Stimulated activated CD4-positive, alpha-beta T cell treated with anti-CD3 and anti-CD28 coated beads, Interleukin-12 subunit alpha, Interleukin-12 subunit beta, amount 100 ng/mL, for 48 hours (primary cell): ENCODE measurements at places on chromosomes 6 and 20.

GRCh38 chr20:56417911-56418310 lies 5.9 kb downstream of the CASS4 start:
- DNase-seq, result no peak

GRCh38 chr6:56539527-56540105 lies 103.1 kb downstream of the DST start:
- DNase-seq, result no peak

DNA sequence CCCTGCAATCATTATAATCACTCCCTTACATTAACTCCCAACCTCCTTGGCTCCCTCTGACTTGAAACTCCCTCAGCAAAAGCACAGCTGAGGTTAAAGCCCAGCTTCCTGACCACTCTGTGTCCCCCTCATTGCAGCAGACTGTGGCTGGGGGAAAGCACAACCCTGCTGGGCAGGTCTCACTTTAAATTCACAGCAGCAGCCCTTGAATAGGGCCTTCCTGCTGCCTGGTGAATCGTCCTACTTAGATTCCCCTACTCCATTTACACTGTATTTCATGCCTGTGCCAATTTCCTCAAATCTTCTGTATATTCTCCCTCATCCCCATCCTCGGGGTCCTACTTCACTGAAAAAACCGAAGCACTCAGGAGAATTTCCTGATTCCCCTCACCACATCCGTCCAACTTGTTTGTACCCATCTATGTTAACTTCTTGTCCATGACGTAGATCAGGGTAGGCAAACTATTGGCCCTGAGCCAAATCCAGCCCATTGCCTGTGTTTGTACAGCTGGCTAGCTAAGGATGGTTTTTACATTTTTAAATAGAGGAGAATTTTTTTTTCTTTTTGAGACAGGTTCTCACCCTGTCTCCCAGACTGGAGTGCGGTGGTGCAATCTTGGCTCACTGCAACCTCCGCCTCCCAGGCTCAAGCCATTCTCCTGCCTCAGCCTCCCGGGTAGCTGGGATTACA lies 31.5 kb upstream of the GCM1 start:
- DNase-seq, result no peak

DNA sequence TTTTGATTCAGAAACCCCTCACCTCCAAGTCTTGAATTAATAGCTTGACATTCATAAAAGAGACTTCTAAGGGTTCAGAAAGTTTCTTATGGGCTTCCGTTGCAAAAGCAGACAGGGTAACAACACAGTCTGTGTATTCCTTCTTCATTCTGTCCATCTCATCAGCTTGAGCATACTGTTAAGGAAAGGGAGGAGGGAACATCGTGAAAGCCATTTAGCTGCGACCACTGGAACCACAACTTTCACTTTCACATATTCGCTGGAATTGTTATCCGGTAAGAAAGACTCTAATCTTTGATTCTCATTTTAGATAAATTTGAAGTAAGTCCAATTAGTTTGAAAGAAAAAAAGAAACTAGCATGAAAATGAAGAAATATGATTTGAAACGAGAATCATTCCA lies 174.4 kb downstream of the SYNE1 start:
- DNase-seq, result no peak

- no peak for DNase-seq
Measured at GRCh38 chr20:6480328-6481200, 286.9 kb upstream of the BMP2 start.

GRCh38 chr6:33425668-33426577 lies 6.1 kb downstream of the SYNGAP1 start:
- peak; percentile 87 for DNase-seq

- DNase-seq, result no peak
Measured at GRCh38 chr6:56278171-56278591, 30.8 kb upstream of the COL21A1 start.

DNA sequence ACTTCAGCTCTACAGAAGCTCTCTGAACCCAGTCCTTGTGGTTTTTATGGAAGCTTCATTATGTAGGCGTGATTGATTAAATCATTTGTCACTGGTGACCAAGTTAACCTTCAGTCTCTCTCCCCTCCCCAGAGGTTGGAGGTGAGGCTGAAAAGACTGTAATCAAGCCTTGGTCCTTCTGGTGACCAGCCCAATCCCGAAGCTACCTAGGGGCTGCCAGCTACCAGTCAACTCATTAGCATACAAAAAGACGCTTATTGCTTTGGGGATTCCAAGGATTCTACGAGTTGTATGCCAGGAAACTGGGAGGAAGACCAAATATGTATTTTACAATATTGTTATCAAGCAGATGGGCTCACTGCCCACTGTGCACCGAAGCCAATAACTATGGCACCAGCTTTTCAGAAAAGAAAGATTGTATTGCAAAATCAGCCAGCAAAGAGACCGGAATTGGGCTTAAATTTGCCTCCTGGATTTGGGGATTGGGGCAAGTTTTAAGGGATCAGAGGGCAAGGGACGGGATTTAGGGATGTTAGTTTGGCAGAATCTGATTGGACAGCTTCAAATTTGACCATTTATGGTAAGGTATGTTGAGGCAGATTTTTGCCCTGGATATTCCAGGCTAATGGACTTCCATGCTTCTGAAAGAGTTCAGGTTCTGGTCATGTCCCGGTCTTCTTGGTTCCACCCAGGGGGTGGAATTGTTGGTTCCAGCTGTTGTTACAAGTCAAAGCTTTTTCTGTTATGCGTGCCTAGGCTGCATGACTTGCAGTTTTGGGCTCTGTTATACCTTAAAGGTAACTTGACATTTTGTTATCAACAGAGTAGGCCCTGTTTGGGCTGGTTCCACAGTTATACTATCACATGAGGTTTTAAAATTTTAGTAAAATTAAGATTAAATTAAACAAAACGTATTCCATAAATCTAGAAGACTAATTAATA lies 167.4 kb downstream of the COL9A1 start:
- no peak for DNase-seq

DNA sequence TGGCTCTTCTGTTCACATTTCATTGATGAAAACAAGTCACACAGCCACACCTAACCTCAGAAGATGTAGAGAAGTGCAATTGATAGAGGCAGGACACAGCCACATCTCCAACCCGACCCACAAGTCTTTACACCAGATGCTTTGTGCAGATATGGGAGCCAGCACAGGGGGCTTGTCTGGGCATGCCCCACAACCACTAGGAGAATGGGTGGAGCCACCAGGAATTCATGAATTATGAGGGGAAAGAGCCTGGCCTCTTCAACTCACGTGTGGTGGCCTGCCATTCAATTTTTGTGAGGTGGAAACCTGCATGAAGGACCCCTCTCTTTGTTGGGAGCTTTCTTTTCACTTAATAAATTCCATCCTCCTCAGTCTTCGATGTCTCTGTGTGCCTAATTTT lies 79.1 kb downstream of the OGFRL1 start:
- DNase-seq, result no peak

GRCh38 chr6:98463038-98464000 lies 371.1 kb upstream of the POU3F2 start:
- no peak for DNase-seq

DNA sequence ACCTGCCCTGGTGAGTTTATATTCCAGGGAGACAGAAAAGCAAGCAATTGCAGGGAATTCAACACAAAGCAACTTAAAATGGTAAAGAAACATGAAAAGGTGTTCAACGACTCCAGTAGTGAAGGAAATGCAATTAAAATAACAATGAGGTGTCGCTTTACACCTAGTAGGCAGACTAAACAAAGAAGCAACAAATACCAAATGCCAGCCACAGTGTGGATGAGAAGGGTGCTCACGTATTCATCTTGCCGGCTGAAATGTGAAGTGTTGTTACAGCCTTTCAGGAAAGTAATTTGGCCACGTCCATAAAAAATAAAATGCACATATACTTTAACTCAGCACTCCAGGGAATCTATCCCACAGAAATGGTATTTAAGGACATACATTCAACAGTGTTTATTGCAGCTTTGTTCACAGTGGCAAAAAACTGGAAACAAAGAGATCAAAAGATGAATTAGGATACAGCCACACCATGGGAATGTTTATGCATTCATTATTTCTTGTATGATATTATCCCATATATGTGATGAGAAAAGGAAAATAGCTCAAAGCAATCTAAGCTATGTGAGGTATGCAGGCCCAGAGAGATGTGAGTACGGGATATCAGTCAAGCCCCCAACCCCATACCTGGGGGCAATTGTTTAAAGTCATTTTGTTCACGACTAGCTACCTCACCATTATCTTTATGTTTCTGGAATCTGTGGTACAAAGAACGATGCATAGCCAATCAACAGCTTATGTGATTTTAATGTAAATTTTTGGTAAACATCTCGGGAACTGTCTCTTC lies 266.0 kb upstream of the SOX4 start:
- DNase-seq, result no peak

DNA sequence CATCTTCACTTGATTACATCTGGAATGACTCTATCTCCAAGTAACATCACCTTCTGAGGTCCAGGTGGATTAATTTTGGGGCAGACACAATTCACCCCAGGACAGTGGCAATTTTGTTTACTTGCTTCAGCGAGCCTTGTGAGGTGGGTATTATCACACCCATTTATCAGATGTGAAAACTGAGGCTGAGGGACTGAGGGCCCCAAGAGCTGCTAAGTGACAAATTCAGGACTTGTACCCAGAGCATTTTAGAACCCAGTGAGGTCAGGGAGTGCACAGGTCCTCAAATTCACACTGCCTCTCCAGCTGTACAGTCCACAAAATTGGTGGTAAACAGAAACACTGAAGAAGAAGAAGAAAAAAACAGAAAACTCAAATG lies 125.2 kb upstream of the PMEPA1 start:
- DNase-seq, result no peak

- DNase-seq, result no peak
Measured at GRCh38 chr20:60851826-60852704, 400.0 kb upstream of the CDH4 start.

DNA sequence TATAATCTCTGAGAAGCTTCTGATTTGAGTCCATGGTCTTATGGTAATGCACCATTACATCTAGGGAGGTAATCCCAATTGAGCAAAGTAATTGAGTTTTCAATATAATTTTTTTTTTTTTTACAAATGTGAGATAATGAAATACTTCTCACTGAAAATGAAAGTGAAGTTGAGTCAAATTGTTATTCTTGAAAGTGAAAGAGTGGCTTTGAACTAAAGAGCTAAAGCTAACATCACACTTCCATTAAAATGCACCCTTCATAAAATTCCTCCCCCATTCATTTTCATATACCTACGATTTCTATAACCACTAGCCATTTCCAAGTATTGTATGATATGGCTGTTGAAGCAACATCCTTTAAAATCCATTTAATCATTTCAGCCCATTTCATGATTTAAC lies 149.1 kb upstream of the IMPG1 start:
- DNase-seq, result no peak

DNA sequence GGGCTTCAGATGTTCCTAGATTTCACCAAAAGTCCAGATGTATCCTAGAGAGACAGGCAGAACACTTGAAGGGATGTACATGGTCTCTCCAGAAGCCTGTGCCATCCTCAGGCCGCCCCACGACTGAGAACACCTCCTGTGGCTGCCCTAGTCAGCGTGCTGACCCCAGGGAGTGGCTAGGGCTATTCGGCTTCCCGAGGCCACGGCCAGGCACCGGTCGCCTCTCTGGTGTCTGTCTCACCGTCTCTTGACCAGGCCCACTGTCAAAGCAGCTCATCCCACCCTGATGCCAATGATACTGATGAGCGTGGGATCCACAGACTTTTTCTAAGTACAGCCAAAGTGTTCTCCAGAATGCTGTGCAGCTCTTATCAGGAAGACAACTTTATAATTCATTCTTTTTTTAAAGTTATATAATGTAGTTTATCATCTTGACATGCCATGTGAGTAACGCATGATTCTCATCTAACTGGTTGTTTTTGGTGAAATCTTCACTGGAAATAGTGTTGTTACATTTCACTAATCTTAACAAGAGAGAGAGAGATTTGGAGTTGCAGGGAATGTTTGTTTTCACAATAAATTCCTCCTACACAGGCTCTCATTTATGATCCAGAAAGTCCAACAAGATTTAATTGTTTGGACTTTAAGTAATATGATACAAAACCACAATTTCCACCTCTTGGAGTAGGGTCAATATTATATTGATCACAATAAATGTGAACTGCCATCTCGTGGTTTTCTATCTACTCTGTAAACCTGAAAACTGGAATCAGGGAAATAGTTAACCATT lies 41.7 kb upstream of the KLHL31 start:
- no peak for DNase-seq

DNA sequence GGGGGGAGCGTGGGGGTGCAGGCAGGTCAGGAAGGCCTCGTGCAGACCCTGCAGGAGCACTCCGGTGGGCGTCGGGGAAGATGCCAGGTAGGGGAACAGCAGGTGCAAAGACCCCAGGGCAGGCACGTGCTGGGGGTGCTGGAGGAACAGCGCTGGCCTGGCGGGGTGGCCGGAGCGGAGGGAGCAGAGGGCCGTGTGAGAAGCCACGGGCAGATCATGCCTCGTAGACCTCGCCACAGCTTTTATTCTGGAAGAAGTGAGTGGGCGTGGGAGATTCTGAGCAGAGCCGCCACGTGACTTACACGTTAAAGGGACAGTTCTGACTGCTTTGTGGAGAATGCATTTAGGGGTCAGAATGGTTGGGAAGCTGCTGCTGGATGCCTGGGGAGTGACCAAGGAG lies 9.3 kb downstream of the NTSR1 start:
- no peak for DNase-seq

GRCh38 chr6:125304970-125305660 lies 3.3 kb upstream of the HDDC2 start:
- DNase-seq, result no peak

GRCh38 chr6:42141603-42142117 lies 760 bp downstream of the C6orf132 start:
- DNase-seq, result no peak
